T-helper 9 cell (primary cell): ENCODE measurements at places on chromosomes 7 and 10.

DNA sequence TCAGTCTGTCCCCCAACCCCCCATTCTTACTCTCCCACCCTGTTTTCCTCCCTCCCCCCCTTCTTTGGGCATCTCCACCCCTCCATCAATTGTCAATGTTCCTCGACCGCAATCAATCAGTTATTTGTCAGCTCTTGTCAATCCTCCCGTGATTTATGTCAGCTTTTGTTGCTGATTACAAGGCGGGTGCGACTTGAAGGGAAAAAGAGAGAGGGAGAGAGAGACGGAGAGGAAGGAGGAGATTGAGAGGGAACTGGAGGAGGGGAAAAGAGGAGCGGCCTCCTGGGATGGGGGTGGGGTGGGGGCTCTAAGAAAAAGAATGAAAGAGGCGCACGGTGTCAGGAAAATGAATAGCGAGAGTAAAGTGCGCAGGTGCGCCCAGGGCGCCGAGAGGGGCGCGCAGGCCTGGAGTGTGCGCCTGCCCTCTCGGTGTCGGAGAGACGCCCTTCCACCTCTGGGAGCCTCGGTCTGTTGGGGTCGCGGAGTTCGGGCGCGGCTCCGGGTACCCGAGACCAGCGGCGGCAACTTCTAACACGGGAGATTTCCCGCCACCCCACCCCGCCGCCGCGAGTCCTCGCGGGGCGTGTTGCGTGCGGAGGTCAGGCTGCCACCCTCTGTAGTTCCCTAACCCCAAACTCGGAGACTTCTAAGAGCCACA, 1.1 kb upstream of the ZNF503 start:
- DNase-seq = no peak

- DNase-seq = no peak
Measured at GRCh38 chr10:114571316-114571999, 86.6 kb downstream of the ABLIM1 start.

DNA sequence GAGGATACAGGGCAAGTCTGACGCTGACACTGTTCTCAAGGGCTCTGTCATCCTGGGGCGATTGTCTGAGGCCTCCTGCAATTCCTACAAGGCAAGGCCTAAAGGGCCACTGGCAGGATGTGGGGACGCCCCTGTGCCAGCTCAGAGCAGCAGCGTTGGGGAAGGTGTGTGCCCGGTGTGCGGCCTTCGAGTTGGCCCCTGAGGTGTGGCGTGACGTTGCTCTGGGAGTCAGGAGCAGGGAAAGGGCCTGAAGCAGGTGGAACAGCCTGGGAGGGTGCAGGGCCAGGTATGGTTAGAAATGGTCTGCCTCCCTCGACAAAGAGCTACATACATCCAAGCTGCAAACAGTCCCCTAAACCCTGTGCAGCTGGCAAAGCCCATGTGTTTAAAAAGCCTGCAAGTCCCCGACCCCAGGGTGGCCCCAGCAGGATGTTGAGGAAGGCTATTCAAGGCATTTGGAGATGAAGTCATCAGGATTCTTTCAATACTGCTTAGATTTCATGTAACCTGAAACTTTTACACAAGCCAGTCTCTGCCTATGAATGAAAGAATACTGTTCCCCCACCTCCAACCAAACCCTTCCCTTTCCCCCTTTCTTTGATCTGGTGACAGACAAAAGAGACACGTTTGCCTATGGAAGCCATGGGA, 142.5 kb upstream of the TNS3 start:
- DNase-seq = no peak

- no peak for DNase-seq
Measured at GRCh38 chr10:106540645-106541044, 623.9 kb downstream of the SORCS1 start.

DNA sequence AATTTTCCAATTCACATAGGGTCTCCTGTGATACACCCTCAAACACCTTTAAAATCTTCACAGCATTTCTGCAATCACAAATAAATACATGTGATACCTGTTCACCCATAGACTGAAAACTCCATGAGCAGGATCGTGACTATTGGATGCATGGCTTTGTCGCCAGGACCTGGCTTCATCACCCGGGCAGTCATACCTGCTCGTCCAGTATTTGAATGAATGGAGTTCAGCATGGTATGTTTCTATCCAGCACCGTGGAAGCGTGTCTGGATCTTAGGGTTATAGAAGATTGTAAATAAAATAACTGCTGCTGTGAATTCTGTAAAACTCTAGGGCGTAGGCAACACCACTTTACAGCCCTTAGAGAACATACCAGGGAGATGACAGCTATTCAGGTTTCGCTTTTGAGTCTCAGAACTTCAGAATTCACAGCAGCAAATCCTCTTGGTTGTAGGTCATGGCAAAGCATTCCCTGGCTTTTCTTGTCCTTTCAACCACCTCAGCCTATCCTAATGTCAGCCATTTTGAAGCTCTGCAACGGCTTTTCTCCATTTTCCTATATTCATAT, 47.4 kb upstream of the USP6NL start:
- no peak for DNase-seq

DNA sequence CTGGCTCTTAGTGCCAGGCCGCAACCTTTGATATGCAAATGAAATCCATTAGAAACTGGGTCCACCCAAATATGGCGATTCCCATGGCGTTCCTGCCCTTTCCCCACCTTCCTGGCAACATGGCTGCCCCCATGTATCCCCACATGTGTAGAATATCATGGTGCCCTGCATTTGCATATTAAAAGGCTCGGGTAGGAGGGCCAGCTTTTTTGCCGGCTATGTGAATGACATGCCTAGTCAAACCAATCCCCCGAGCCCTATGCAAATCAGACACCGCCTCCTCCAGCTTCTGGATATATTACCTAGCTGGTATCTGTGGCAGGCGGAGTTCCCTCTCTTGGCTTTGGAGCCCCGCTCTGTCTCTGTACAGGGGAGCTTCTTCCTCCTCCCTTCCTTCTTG, 18.3 kb downstream of the MMS19 start:
- DNase-seq = no peak

- DNase-seq = no peak
Measured at GRCh38 chr10:87054373-87055295, 34.5 kb downstream of the FAM25A start.

GRCh38 chr7:131105294-131105798, 222.3 kb upstream of the MKLN1 start:
- no peak for DNase-seq

- DNase-seq = no peak
Measured at GRCh38 chr10:37436357-37436756, 311.0 kb downstream of the ANKRD30A start.

GRCh38 chr10:20274571-20274970, 458.3 kb downstream of the PLXDC2 start:
- no peak for DNase-seq

- no peak for DNase-seq
Measured at GRCh38 chr7:69328516-69328915, 269.8 kb upstream of the AUTS2 start.

GRCh38 chr10:110735620-110736027, 91.5 kb downstream of the RBM20 start:
- no peak for DNase-seq

DNA sequence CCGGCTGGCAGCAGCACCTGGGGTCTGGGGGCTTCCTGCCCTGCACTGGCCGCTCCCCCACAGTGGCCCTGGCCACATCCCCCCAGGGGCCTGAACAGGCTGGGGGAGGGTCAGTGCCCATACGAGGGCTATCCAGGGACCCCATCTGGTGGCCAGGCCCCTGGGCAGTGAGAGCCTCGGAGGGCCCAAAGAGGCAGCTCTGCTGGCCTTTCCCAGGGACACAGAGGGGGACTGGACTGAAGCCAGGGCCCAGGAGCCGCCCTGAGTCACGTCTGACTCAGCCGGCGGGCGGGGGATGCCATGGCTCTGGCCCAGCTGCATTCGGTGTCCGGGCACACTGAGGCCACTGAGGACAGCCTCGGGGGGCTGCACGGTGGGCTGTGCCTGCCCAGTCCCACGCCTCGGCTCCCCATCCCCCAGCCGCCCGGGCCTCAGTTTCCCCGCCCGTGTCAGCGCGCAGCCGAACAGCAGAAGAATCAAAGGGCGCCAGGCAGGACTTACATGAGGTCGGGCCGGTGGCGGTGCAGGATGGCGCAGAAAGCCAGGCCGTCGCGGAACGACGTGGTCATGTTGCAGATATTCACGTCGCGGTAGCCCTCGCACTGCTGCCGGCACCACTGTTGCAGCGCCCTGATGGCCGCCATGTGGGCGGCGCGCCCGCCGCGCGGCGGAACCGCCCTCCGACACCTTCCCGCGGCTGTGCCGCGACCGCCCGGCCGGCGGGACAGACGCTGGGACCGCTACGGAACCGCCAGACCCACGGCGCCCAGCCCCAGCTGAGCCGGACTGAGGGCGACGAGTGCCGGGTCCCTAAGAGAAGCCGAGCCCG, at the start of gene MICALL2:
Gene MICALL2 (minus strand): TSS at position 788 of the 829 bp plus-strand sequence. CDS start 144 bp downstream, at position 644.
- DNase-seq = peak; percentile 16

- DNase-seq = no peak
Measured at GRCh38 chr10:8230902-8231301, 176.4 kb downstream of the GATA3 start.
